MM.1S (cell line): ENCODE measurements at places on chromosomes 6 and 20.

- no peak for DNase-seq
Observed at GRCh38 chr20:57434390-57434700, 43.1 kb downstream of the RBM38 start.

DNA sequence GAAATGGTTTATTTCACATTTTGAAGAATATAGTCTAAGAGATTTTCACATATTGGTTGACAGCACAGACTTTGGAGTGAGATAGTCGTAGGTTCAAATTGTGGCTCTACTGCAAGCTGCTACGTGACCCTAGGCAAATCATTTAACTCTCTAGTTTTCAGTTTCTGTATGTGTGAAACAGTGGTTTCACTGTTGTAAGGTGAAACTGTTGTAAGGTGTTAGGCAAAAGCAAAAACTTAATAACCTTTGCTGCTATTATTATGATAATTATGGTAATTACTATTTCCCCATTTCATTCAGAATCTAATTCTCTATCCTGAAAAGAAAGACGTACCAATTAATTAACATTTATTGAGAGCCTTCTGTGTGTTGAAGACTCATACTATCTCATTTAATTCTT, 144.2 kb downstream of the REV3L start:
- DNase-seq: peak; percentile 71

GRCh38 chr6:39430446-39430845, 107.9 kb upstream of the KCNK16 start:
- DNase-seq: no peak

DNA sequence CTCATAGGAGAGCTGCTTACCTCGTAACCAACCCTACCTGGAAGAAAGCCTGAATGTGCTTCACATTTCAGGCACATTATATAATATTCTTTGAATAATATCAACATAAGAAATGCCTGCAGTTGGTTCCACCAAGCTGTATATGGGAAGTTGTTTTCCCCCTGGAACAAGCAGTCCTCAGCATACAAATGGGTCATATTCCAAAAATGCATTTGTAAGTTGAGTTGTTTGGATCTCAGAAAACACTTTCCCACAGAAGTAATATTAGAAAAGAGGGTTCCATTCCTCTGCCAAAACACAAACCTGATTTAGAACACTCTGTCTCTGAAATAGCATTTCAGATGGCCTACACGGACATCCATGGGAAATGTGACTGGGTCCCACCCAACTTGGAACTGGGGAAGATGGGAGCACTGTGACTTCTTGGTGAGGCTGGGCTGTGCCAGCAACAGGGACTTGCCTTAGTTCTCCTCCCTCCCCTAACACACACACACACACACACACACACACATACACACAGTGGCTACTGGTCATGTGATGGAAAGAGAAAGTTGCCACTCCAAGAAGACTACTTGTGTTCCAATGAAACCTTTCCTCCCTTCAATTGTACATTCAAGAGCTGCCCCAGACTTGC, 11.4 kb upstream of the RCAN2 start:
- DNase-seq: no peak

DNA sequence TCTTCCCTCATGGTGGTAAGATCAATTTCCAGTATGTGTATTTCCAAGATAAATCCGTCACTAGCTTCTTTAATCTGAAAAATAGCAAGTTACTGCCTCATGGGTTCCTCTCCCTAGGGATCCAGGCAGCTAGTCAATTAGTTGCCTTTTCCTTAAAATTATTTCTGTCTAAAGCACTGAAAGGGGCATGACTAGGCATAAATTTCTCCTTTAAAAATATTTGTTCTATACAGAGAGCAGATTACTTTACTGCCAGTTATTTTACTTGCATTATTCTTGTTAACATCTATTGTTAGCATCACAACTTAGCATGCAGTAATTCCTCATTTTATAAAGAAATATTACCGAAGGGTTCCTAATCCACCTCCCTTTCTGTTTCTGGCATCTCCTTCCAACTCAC, 1.4 kb downstream of the MTCL3 start:
- DNase-seq: no peak

DNA sequence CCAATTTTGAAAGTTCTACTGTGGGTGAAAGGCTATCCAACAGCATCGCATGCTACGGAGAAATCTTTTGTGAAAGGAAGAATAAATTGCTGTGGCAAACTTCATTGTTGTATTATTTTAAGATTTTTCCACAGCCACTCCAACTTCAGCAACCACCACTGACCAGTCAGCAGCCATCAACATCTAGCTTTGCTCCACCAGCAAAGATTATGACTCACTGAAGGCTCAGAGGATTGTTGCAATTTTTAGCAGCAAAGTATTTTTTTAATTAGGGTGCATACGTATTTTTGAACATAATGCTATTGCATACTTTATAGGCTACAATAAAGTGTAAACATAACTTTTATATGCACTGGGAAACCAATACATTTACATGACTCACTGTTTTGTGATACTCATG, 493.5 kb downstream of the TFAP2A start:
- no peak for DNase-seq

DNA sequence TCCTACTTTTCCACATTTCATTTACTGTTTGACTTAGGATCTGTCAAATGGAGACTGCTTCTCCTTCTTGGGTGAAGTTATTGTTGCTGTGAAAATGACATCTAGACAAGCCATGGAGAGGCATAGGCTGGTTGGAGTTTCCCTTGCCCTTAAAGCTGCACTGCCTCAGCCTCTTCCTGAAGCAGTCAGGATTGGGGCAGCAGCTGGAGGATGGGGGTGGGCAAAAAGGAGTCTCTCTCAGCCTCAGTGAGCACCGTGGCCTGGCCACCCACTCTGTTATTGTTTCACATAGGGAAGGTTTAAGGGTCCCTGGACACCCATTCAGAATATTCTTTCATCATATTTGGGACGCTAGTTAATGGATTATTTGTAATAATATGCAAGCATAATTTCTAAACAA, 7.7 kb upstream of the ZBTB24 start:
- no peak for DNase-seq

DNA sequence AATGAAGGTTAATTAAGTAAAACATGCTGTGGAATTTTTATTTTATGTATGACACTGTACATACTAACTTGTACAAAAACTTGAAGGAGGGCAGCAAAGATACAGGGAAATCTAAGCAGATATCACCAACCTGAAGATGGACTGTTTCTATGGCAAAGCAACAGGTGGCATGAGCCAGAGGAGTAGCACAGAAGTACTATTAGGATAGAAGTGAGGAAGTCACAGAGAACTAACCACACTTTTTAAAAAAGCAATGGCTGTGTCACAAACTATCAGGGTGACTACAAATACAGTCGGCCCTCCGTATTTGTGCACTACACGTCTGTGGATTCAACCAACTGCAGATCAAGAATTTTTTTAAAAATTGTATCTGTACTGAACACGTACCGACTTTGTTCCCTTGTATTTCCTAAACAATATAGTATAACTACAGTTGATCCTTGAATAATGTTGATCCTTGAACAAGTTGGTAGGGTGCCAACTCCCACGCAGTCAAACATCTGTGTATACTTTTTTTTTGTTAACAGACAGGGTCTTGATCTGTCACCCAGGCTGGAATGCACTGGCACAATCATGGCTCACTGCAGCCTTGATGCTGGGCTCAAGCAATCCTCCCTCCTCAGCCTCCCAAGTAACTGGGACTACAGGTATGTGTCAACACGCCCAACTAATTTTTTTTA, 61.0 kb downstream of the NUDT3 start:
- no peak for DNase-seq

DNA sequence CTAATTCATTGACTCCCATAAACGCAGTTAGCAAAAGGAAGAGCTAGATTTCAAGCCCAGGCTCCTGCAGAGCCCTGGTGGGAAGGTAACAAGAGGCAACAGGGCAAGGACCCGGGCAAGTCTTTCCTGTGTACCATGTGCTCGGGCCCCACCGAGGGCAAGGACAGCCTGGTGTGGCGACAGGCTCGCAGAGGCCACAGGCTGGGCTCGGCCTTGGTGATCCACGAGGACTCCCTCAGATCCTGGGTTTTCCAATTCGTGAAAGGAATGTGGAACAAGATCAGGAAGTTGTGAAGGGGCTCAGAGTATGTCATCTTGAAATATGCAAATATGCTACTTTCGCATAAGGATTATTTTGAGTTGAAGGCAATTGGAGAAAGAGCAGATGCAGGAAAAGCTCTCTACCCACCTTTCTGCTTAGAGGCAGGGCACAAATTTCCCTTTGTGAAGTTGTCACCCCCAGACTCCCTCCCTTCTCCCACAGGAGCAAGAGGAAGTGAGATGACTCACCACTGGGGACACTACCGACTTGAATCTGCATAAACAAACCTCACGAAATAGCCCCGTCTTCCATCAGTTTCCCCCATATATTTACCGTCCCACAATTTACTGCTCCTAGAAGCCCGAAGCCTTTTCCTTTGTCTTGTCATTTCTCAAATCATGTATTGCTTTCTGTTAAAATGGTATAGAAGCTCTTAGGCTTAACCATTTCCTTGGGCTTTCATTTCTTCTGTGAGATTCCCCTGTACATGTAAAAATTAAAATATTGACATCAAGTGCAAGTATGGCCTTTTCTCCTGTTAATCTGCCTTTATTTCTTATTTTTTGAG, 79.0 kb downstream of the PSMG4 start:
- no peak for DNase-seq

GRCh38 chr6:153980171-153980570, 58.9 kb upstream of the OPRM1 start:
- DNase-seq: no peak

DNA sequence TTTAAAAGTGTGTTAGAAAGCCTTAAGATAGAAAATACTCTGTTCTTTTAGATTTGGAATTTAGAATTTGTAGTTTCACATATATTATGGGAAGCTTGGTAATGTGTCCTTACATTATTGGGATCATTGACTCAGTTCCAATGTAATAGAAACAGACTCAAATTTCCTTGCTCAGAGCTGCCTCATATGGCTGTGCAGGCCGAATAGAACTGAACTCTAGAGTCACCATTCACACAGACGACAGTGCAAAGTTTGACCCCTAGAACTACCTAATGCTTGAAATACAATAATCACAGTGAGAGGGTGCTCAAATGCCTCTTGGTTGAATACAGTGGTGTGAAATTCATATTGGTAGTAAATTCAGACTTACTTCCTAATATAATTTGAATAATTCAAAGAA, 482.7 kb upstream of the CITED2 start:
- no peak for DNase-seq
